ENCODE measurements at places on chromosomes 16 and 17. TPM values are rescaled to one million over a fixed set of nuclear protein-coding genes. Genes with fewer than 3 reads are reported as not detected.

IL34 gene
- 0.82 TPM for total RNA-seq

GRCh38 chr16:57591086-57591869 lies 37.2 kb upstream of the ADGRG1 start:
- peak; percentile 84 for DNase-seq
- no peak overlapping the region for H3K4me3 ChIP-seq
- H3K4me1 ChIP-seq, result no peaks in the 10 kb centered on the region
- H3K27ac ChIP-seq, result no peak overlapping the region

GRCh38 chr17:68903286-68903685 lies 51.9 kb downstream of the ABCA8 start:
- no peaks in the 10 kb centered on the region for H3K4me1 ChIP-seq
- H3K27me3 ChIP-seq, result no peaks in the 10 kb centered on the region
- H3K4me3 ChIP-seq, result no peak overlapping the region
- H3K27ac ChIP-seq, result no peak overlapping the region

DNA sequence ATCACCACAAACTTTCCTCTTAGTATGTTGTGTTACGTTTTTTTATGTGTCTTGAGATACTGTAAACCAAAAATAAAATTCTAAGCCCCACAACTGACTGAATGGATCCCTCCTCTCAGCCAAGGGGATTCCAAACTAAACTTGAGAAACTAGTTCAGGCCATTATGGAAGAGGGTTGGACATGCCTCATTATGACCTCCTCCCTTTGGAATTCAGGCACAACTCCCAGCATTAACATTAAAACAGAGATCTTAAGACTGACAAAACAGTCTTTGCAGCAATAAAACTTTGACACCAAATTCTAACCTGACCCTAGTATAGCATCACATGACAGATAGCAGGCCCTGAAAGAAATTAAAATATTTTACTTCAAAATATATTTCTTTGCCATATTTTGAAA lies 51.1 kb upstream of the SLC47A1 start:
- no peak for DNase-seq
- no peak overlapping the region for H3K4me3 ChIP-seq
- H3K36me3 ChIP-seq, result no peaks in the 10 kb centered on the region
- H3K27me3 ChIP-seq, result no peaks in the 10 kb centered on the region
- H3K27ac ChIP-seq, result no peak overlapping the region
- no peaks in the 10 kb centered on the region for H3K4me1 ChIP-seq

DNA sequence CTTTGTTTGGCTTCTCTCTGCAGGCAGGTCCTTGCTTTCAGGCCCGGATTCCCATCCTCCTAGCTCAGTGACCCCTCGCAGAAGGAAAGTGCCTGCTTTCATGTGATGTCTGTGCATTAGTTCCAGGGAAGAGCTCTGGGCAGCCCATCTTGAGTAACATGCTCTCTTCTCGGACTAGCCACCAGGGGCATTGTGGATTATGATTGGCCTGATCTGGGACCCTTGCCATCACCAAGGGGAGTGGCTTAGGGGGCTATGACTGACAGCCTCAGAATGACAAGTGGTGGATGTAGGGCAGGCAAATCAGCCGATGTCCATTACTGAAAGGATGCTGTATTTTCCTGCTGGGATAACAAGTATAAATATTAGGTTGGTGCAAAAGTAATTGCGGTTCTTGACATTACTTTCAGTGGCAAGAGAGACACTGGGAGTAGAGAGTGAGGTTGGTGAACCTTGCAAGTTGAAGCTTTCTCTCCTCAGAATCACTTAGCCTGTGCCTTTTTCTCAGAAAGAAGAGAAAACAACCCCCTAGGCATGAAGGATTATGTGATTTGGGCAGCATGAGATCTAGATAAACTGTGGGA lies 71.5 kb upstream of the MPHOSPH6 start:
- no peak overlapping the region for H3K4me3 ChIP-seq
- H3K27me3 ChIP-seq, result no peaks in the 10 kb centered on the region
- H3K27ac ChIP-seq, result no peak overlapping the region
- no peaks in the 10 kb centered on the region for H3K36me3 ChIP-seq
- DNase-seq, result no peak

DNA sequence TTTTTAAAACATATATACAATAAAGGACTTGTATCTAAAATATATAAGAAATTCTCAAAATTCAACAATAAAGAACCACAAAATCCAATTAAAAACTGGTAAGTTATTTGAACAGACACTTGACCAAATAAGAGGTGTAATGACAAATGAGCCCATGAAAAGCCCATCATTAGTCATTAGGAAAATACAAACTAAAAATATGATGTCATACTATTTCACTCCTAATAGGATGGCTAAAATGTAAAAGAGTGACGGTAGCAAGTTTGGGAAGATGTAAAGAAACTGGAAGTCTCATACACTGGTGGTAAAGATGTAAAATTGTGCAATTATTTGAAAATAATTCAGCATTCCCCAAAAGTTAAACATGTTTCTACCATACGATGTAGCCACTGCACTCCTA lies 1095.3 kb upstream of the CDH8 start:
- DNase-seq, result no peak
- H3K4me1 ChIP-seq, result no peaks in the 10 kb centered on the region

YBX2 gene
- 0.23 TPM for total RNA-seq

- no peak overlapping the region for H3K27ac ChIP-seq
- H3K4me3 ChIP-seq, result no peak overlapping the region
- H3K4me1 ChIP-seq, result no peaks in the 10 kb centered on the region
Measured at GRCh38 chr17:53979991-53980390, 157.3 kb downstream of the KIF2B start.

GRCh38 chr17:47924785-47925677 lies 16.3 kb upstream of the PNPO start:
- DNase-seq, result no peak
- H3K4me1 ChIP-seq, result no peaks in the 10 kb centered on the region
- H3K27ac ChIP-seq, result no peak overlapping the region
- H3K36me3 ChIP-seq, result peaks cover 23% of the 10 kb centered on the region
- H3K27me3 ChIP-seq, result no peaks in the 10 kb centered on the region

- no peaks in the 10 kb centered on the region for H3K36me3 ChIP-seq
- H3K27me3 ChIP-seq, result no peaks in the 10 kb centered on the region
Measured at GRCh38 chr16:89536886-89537548, 23.5 kb upstream of the RPL13 start.

CTRL gene
- total RNA-seq, result 908 TPM

ZG16B gene
- total RNA-seq, result 0.69 TPM

- DNase-seq, result peak; percentile 81
- H3K4me1 ChIP-seq, result peaks cover 7% of the 10 kb centered on the region
- H3K36me3 ChIP-seq, result no peaks in the 10 kb centered on the region
- peak within 1 kb of the TSS; percentile 94 for H3K27ac ChIP-seq
Measured at GRCh38 chr16:56625140-56625942, at the start of gene MT1E. Gene MT1E, plus strand, starts transcription at chr16:56625781. Its CDS starts 71 bp downstream, at chr16:56625852.

GRCh38 chr17:66943484-66943883 lies 21.0 kb upstream of the CACNG4 start:
- no peak for DNase-seq
- no peaks in the 10 kb centered on the region for H3K4me1 ChIP-seq
- H3K27me3 ChIP-seq, result no peaks in the 10 kb centered on the region
- H3K36me3 ChIP-seq, result no peaks in the 10 kb centered on the region

DNA sequence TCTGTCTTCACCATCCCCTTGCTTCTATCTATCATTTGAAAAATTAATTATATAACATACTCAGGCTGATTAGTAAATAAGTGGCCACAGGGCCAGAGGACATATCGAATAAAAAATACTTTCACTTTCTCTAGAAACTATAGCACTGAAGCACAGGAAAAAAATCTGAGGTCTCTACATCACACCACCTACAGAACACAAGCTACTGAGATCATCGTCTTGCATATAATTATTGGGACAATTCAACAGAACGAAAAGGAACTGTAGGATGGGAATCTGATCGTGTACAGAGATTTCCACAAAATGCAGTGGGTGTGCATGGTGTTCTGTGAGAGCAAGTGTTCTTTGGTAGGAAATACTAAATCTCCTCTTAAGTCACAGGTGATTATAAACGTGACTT lies 289.6 kb upstream of the ERCC4 start:
- H3K27me3 ChIP-seq, result no peaks in the 10 kb centered on the region
- no peak overlapping the region for H3K27ac ChIP-seq
- no peak for DNase-seq
- no peaks in the 10 kb centered on the region for H3K4me1 ChIP-seq
- H3K36me3 ChIP-seq, result no peaks in the 10 kb centered on the region
- H3K4me3 ChIP-seq, result no peak overlapping the region

GRCh38 chr16:21997697-21998480 lies 3.0 kb downstream of the PDZD9 start:
- no peaks in the 10 kb centered on the region for H3K4me1 ChIP-seq
- no peak overlapping the region for H3K4me3 ChIP-seq
- no peak overlapping the region for H3K27ac ChIP-seq
- H3K27me3 ChIP-seq, result no peaks in the 10 kb centered on the region
- DNase-seq, result no peak
- no peaks in the 10 kb centered on the region for H3K36me3 ChIP-seq

DNA sequence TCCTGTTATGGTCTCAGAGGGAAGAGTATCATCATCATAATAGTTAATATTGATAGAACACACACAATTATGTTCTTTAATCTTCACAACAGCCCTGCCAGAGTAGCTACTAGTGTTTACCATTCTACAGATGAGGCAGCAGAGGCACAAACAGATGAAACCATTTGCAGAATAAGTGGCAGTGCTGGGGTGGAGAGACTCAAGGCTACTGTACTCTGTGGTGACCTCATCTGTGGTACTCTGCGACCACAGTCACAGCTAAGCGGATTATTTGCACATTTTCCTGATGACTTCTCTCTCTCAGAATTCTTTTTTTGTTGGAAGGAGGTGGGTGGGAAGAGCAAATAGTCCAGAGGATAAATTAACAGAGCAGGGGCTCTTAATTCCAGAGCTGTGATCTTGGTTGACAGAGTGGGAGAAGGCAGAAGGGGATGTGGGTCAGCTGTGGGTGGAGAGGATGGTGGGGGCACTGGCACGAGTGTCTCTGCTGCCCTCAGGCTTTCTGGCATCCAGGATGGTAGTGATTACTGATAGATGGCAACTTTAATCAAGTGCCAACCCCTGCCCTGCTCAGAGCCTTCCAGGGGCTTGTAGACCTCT lies 41.8 kb downstream of the MRM1 start:
- H3K36me3 ChIP-seq, result no peaks in the 10 kb centered on the region
- no peak overlapping the region for H3K4me3 ChIP-seq
- no peaks in the 10 kb centered on the region for H3K27me3 ChIP-seq
- peaks cover 9% of the 10 kb centered on the region for H3K4me1 ChIP-seq
- H3K27ac ChIP-seq, result no peak overlapping the region

GRCh38 chr17:73652886-73653480 lies 8.7 kb upstream of the SDK2 start:
- no peaks in the 10 kb centered on the region for H3K4me1 ChIP-seq
- no peaks in the 10 kb centered on the region for H3K27me3 ChIP-seq
- no peak overlapping the region for H3K27ac ChIP-seq
- no peaks in the 10 kb centered on the region for H3K36me3 ChIP-seq
- H3K4me3 ChIP-seq, result no peak overlapping the region

DNA sequence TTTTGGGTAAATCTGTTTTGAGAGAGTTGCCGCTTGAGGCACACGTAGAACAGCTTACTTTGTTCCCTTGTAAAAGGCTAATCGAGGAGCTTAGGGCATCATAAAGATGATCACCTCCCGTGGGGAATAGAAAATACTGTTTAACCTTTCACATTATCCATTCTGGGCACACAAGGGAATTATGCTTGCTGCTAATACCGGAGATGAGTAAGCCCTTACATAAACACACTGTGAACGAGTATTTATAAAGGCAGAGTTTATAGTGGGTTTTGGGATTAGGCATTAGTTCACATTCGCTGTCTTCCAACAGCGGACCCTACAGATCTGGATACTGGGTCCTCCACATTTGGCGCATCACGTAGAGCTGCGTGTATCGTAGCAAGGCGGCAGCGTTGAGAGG lies 51.2 kb upstream of the CNTNAP4 start:
- no peak overlapping the region for H3K4me3 ChIP-seq
- no peak for DNase-seq
- H3K4me1 ChIP-seq, result peaks cover 8% of the 10 kb centered on the region
- no peaks in the 10 kb centered on the region for H3K27me3 ChIP-seq
- H3K36me3 ChIP-seq, result no peaks in the 10 kb centered on the region

DNA sequence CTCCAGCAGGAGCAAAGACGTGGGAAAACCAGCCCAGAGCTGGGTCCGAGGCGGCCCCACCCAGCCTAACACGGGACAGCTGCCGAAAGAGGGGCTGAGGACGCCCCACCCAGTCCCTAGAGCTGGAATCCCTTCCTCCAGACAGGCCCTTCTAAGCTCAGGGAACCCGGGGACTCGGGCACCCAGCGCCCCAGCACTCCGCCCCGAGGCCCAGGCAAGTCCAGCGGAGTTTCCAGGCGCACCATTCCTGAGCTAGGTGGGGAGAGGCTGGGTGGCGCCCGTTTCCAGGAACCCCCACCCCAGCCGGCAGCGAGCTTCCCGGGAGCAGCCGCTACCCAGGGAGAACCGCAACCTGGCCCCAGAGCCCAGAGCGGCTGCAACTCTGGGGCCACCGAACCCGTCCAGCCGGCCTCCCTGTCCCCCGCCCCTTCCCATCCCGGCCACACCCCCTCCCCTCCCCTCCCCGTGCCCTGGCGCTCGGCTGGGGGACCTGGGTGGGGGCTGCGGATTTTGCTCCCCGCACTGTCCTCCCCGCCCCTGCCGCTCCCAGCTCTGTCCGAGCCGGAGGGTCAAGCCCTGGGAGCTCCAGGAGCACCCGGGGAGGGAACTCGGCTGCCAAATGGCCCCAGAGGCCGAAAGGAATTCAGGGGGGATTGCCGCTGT lies 536 bp downstream of the TMC6 start:
- H3K4me1 ChIP-seq, result peaks cover 8% of the 10 kb centered on the region
- H3K4me3 ChIP-seq, result peak overlapping the region; percentile 48
- no peaks in the 10 kb centered on the region for H3K36me3 ChIP-seq
- H3K27me3 ChIP-seq, result no peaks in the 10 kb centered on the region

DNA sequence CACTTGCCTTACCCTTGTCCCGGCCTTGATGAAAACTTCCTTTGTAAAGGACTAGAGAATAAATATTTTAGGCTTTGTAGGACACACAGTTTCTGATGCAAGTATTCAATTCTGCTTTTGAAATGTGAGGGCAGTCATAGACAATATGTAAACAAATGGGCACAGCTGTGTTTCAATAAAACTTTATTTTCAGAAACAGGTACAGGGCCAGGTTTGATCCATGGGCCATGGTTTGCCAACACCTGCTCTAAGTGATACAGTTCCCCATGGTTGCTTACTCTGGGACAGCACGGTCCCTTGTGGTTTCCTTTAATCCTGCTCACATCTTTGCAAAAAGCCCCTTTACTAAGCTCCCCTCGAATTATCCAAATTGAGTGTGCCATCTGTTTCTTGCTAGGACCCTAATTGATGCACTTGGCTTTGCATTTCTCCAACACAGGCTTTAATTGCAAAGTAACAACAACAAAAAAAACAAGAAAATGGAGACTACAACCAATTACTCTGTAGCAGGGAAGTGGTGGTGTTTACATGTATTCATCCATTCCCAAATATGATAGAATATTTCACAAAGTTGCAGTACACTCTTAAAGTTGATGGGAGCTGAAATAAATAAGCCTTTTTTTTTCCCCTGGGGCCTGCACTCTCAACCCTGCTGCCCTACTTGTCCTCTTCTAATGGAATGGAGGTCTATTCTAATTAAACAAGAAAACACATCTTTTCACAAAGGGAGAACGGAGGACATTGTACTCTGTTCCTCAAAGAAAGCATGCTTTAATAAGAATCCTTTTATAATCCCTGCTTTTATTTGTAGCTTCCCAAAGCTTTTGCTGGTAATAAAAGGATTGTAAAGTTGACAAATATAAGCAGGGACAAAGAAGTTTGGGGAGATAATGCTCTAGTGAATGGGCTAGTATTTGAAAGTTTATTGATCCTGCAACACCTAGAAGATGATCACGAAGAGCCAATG lies 37.7 kb upstream of the TOX3 start:
- no peaks in the 10 kb centered on the region for H3K36me3 ChIP-seq
- H3K27ac ChIP-seq, result no peak overlapping the region
- peaks cover 18% of the 10 kb centered on the region for H3K4me1 ChIP-seq
- no peak for DNase-seq
- no peaks in the 10 kb centered on the region for H3K27me3 ChIP-seq
